ENCODE measurements at places on chromosomes 5 and 9. TPM values are rescaled to one million over a fixed set of nuclear protein-coding genes. Genes with fewer than 3 reads are reported as not detected.

DNA sequence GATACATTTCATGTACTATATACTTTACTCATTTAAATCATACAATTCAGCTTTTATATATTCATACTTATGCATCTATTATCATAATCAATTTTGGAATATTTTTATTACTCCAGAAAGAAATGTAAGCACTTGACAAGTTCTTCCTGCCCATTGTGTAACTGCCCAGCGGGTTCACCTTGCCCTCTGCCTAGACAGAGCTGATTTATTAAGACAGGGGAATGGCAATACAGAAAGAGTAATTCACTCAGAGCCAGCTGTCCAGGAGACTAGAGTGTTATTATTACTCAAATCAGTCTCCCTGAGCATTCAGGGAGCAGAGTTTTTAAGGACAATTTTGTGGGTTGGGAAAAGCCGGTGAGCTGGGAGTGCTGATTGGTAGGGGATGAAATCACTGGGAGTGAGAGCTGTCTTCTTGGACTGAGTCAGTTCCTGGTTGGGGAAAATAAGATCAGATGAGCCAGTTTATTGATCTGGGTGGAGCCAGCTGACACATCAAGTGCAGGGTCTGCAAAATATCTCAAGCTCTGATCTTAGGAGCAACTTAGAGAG is 16.1 kb upstream of the SPIN1 start:
- no peak for DNase-seq

The PHF24 gene
- polyA plus RNA-seq: 0.24 TPM

The CAVIN4 gene
- polyA plus RNA-seq: 184 TPM

- DNase-seq: peak; percentile 82
Observed at GRCh38 chr5:170420806-170421412, 31.7 kb upstream of the KCNMB1 start.

- DNase-seq: no peak
Observed at GRCh38 chr9:12817702-12818101, 42.9 kb downstream of the LURAP1L start.

The LCN9 gene
- polyA plus RNA-seq: not detected

GRCh38 chr5:97097326-97098230 is 44.8 kb downstream of the LIX1 start:
- no peak for DNase-seq

The TCF7 gene
- 1.7 TPM for polyA plus RNA-seq

DNA sequence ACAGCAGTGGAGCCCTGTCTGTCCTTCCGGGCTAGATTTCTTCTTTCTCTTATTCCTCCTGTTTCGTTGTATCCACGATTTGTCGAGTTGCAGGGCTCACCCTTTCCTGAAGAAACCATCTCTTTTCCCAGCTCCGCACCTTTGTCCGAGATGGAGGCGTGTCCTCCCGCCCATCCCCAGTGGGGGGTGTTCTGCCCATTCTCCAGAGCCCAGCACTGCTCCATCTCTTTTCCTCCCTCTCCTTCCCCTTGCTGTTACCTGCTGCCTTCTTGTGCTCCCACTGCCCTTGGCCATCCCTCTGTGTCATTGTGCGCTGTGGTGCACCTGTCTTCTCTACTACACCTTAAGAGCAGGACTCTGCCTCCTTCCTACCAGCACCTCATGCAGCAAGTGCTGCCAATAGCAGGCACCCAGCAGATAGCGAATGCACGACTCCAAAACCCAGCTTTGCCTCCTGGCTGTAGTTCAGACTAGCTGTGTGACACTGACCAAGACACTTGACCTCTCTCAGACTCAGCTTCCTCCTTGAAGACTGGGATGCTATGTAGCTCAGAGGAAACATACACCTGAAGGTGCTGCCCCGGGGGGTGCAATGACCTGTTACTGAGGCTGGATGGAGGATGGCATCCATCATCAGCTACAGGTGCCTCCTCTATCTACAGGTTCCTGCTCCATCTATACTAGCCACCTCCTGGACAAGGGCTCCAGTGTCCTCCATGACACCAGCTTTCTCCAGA is 8.9 kb downstream of the OR13J1 start:
- no peak for DNase-seq

- no peak for DNase-seq
Observed at GRCh38 chr9:109904666-109905065, 124.7 kb downstream of the PALM2AKAP2 start.

- no peak for DNase-seq
Observed at GRCh38 chr9:91756510-91756780, 193.6 kb downstream of the ROR2 start.

The FYB1 gene
- polyA plus RNA-seq: 2.2 TPM

DNA sequence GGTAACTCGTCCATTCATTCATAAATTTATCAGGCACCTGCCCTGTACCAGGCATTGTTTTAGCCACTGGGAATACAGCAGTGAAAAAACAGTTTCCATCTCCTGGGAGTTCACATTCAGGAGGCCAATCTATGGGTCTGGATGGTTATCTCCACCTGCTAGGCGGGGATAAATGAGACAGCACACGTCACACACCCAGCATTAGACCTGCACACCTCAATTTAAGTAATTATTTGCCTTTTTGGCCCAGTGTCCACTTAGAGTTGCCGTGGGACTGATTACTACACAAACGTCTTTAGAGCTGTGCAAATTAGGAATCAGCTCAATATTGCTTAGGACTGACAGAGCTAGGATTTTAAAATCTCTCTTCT is 46.1 kb downstream of the STK10 start:
- DNase-seq: no peak

- DNase-seq: no peak
Observed at GRCh38 chr5:4042311-4042710, 446.7 kb downstream of the IRX1 start.

The SPINK5 gene
- polyA plus RNA-seq: not detected

GRCh38 chr9:92721548-92721947 is 43.1 kb downstream of the BICD2 start:
- DNase-seq: no peak

GRCh38 chr9:38432922-38433510 is 8.8 kb upstream of the IGFBPL1 start:
- DNase-seq: peak; percentile 35

- DNase-seq: no peak
Observed at GRCh38 chr9:21674894-21675293, 127.5 kb upstream of the MTAP start.

GRCh38 chr9:70412832-70413463 is 1.5 kb downstream of the KLF9 start:
- peak; percentile 76 for DNase-seq

The SLC36A3 gene
- not detected for polyA plus RNA-seq

DNA sequence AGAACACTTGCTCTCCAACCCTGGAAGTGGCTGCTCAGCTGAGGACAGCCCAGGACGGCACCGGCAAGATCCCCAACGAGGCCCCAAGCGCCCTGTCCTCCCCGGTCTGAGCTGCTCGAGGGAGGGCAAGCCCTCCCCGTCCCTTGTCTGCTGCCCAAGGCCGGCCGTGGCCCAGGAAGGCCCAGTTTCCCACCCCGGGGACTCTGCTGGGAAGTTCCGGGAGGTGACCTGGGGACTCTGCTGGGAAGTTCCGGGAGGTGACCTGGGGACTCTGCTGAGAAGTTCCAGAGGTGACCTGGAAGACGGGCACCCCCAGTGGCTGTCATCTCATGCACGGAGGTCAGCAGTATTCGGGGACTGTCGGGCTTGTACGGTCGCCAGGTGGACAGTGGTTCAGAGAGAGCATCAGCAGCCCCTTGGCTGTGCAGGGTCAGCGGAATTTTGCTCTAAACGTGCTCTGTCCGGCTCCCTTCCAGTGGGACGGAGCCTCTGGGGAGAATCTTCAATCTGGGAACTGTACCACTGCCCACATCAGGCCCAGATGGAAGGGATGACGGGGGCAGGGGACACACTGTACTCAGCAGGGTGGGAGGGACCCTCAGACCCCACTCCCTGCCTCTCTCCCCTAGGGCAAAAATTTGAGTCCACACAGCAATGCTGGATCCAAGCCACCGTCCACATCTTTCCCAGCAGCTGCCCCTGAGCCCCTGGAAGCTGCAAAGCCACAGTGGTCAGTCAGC is 7.2 kb downstream of the NACC2 start:
- no peak for DNase-seq

The PARP8 gene
- polyA plus RNA-seq: 11.3 TPM

Measured in muscle of arm (tissue), 14 donors.